ENCODE measurements at places on chromosomes 5 and 9.

- DNase-seq, result no peak
Measured at GRCh38 chr9:80435591-80435990, 863.8 kb downstream of the TLE4 start.

GRCh38 chr9:127977884-127978647 is 2.7 kb downstream of the EEIG1 start:
- no peak for DNase-seq

DNA sequence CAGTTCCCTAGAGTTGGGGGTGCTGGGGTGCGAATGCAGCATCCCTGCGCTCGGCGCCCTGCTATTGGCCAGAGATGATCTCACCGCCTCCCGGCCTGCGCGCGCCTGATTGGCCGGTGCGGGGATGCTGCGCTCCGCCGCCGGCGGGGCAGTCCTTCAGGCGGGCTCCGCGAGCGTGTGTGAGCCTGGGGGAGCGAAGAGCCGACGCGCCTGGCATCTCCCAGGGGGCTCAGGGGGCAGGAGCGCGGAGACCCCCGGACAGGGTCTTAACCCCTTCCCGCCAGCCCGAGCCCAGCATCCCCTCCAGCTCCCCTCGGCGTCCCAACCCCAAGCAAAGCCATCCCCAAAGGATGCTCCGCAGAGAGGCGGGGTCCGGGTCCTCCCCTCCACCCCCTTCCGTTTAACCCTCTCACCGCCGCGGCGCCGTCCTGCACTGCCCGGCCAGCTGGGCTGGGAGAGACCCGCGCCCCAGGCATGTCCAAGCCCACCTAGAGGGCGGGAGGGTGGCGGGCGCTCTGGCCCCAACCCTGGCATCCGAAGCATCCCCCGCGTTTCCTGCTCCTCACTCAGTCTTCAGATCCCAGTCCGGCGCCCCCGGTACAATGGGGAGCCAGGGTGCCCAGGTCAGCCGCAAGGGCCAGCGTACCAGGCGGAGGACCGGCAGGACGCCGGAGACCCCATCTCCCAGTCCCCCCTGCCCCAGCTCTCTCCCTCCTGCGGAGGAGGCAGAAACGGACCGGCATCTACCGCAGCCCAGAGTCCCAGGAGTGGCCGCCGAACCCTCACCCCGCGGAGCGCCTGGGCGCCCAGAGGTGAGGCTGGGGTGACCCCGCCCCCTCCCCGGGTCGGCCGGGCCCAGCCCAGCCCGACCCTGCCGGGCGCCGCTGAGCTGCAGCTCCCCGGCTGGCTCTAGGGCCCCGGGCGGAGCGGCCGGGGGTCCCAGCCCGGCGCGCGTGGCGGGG is 19.3 kb upstream of the TOR2A start:
- DNase-seq, result no peak

GRCh38 chr9:108456903-108457302 is 398.9 kb downstream of the ACTL7B start:
- no peak for DNase-seq

GRCh38 chr5:170536525-170536924 is 32.7 kb downstream of the KCNIP1 start:
- DNase-seq, result no peak

DNA sequence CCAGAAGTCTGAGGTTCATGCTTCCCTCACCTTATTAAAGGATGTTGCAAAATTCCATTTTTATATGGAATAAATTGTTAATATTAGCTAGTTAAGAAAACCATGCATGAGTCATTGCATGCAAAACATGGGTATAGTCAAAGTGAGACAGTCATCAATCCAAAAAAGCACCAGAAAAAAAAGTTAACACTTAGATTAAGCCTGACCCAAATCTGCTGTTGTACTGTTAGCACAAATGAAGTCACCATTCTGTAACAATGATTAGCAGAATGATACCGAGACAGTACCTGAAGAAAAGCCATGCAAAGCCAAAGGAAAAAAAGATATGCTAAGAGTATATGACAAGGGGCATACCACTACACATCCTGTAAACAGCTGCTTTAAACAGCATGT is 49.5 kb downstream of the PKD2L2 start:
- DNase-seq, result no peak
